ENCODE measurements at places on chromosomes 4 and X.

DNA sequence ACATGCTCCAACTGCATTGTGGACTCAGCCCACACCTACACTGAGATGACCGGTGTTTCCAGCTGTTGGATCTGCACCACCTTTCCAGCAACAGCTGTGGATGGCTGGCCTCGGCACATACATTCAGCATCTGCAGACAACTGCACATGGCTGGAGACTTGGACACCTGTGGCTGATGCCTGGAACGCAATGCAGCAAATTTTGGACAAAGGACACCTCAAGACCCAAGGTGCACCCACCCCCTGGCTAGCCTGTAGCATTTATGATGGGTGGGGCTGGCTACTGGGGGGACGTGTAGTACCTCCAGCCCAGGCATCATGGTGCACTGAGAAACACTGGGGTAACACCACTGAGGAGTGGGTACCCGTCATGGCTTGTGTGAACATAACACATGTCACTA lies 57.3 kb upstream of the CCDC149 start:
- no peak for DNase-seq

DNA sequence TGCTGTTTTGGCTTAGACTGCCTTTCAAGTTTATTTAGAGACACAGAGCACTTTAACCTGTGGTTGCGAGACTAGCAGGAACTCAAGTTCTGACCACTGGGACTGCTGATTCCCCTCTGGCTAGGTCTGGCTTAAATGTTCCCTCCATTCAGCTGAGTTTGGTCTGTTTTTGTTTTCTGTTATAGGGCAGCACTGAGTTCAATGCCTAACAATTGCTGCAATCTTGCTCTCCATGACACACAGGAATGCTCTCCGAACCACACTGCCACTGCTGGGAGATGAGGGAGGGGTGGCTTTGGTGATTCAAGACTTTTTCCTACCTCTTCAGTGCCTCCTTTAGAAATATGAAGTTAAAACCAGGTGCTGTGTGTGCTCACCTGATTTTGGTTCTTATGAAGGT lies 106.3 kb upstream of the EOLA2 start:
- DNase-seq = no peak

DNA sequence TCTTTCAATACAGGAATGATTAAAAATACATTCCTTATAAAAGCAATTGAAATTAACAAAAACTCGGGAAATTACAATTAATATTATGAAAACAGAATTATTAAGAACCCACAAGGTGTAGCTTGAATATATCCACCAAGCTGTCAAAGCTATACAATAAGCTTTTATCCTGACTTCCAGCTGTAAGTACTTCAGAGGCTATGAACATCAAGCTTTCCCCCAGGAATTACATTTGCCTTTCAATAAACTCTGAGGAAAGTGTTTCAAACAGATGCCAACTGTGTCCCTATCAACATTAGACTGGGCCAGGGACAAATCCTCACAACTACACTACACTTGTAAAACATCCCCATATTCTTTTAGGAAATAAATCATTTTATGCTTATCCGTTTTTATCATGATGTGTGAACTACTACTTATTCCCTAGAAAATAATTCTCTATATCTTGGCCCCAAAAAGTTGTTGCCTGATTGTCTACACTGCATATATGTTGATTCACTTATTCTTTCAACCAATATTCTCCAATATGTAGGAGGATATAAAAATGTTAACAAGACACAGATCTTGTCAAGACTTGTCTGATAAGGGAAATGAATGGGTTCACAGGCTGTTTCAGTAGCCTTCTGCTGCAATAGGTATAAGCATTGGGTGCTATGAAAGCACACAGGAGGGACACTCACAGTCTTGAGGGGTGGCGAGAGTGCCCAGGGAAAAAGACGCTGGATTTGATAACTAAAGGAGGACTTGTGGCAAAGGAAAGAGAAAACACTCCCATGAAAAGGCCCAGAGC lies 494.1 kb downstream of the CENPC start:
- DNase-seq = no peak

- DNase-seq = no peak
Observed at GRCh38 chr4:153679486-153679885, 4.6 kb upstream of the TLR2 start.

DNA sequence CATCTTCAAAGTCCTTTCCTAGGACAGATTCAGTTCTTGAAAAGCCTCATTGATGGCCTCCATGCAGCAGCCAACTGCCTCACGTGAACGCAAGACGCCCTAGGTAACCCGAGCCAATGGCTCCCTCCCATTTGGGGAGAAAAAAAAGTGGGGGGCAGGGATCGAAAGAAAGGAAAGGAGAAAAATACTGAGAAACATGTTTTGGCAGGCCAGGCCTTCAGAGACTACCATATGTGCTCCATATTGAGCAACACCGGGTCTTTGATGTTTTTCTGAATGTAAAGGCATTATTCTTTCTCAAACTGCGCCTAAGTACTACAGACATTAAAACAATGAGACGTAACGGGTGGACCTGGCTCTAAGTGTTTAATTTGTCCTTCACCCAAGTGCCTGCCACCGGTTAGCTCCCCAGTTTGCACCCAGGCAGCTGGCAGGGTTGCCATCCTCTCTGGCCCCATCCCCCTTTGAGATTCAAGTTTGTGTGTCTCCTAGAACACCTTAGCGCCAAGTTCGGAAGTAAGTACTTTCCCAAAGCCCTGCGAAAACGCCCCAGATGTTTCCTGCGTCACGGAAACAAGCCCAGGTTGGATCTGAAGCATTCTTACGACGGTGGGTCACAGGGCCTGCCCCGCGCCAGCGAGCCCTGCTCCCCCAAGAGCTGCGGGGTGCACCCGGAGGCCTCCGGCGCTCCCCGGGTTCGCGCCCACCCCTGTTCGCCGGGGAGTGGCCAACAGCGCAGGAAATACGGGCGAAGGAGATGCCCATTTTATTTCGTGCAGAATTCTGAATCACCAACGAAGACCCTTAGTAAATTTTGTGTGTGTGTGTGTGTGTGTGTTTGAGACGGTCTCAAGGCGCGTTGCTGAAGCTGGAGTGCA lies 30.1 kb downstream of the HAND2 start:
- DNase-seq = no peak

All from activated gamma-delta T cell (primary cell).